ENCODE measurements at places on chromosomes 4 and X.
A peak's percentile ranks its signal among the peaks of the same experiment; 100 is the strongest.

DNA sequence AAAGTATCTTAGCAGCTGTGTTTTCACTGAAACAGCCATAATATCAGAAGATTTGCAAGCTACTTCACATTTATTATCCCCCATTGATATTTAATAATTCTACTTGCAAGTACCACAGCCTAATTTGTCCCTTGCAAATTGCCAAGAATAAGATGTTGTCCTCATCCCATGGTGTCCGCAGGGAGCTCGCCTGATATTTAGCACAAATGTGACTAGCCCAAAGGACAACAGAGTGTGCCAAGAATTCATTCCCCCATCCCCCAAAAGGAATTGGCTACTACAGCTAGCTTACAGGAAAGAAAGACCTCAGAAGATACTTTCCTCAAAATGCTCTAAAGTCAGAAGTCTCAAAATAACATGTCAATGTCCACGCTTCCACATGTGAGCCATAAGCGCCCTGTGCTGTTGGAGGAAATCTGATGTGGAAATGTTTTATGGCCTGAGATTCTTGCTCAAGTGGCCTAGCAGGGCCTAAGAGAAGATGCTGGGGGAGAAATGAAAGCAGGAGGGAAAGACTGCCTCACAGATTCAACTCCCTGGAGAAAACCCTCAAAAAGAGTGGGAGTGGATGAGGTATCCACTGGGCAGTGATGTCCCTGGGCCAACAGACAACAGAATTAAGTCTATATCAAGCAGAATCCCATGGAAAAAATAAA is 111.4 kb downstream of the SH3KBP1 start:
- no peak for DNase-seq

GRCh38 chr4:128600410-128600809 is 209.1 kb upstream of the JADE1 start:
- no peak for DNase-seq

GRCh38 chrX:45766981-45767501 is 566.4 kb upstream of the DIPK2B start:
- DNase-seq = peak; percentile 54

- DNase-seq = no peak
Observed at GRCh38 chr4:61202638-61203435, 2.7 kb downstream of the ADGRL3 start.

DNA sequence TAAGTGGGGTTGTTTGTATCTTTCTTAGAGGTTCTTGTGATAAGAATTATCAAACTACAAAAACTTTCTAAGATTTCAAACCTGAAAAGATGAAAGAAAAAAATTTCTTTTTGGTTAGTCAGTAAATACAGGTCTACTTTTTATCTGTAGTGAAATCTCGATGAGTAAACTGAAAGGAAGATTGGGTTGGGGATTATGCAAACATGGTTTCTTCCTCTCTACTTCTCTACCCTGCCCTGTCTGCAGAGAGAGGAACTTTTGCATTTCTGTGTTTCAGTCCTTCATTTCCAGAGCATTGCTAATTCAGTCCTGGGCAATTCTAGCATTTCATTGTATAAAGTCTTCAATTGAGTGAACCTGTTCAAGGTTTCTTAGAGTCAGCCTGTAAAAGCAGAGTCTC is 51.6 kb upstream of the IL2 start:
- no peak for DNase-seq
